ENCODE measurements at places on chromosomes 1 and 21.

DNA sequence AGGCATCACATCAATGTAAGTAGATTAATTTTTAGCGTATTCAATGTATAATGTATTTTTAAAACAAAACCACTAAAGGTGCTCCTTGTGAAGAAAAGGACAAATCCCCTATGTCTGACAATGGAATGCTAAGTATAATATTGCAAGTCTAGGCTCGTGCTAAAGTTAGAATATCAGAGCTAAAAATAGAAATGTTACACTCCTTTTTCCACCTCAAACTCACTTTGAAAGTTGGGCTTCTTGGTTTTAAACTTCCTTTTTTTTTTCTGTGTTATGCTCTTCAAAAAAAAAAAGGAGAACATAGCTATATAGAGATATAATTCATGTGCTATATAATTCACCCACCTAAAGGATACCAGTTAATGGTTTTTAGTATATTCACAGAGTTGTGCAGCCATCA, 3.6 kb upstream of the SERBP1 start:
- DNase-seq: no peak

DNA sequence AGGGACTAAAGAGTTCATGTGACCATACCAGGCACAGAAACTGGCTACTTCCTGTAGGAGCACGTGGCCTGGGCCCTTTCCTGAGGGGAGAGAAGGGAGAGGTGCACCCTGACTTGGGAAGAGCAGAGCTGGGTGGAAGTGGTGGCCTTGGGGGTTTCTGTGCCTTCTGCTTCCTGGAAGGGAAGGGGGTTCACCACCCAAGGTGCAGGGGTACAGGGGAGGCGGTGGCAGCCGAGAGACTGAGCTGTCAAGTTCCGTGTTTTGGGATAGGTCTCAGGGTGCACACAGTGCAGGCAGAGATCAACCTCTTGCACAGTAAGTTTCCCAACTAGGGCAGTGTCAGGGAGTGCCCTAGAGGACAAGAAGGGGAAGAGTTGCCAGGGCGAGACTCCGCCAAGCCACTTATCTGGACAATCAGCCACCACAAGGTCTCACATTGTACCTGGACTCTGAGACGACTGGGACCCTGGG, 10.1 kb downstream of the HECTD3 start:
- no peak for DNase-seq

GRCh38 chr1:186617926-186618325, 62.3 kb downstream of the PTGS2 start:
- DNase-seq: no peak

GRCh38 chr1:160011781-160012180, 20.0 kb downstream of the PIGM start:
- DNase-seq: no peak

- DNase-seq: no peak
Measured at GRCh38 chr1:168261390-168261789, 19.3 kb upstream of the TBX19 start.

GRCh38 chr1:168092566-168093355, 44.0 kb downstream of the GPR161 start:
- DNase-seq: no peak

GRCh38 chr1:62528015-62528414, 69.3 kb upstream of the ANGPTL3 start:
- no peak for DNase-seq

GRCh38 chr1:179297105-179297378, 3.4 kb downstream of the SOAT1 start:
- no peak for DNase-seq

DNA sequence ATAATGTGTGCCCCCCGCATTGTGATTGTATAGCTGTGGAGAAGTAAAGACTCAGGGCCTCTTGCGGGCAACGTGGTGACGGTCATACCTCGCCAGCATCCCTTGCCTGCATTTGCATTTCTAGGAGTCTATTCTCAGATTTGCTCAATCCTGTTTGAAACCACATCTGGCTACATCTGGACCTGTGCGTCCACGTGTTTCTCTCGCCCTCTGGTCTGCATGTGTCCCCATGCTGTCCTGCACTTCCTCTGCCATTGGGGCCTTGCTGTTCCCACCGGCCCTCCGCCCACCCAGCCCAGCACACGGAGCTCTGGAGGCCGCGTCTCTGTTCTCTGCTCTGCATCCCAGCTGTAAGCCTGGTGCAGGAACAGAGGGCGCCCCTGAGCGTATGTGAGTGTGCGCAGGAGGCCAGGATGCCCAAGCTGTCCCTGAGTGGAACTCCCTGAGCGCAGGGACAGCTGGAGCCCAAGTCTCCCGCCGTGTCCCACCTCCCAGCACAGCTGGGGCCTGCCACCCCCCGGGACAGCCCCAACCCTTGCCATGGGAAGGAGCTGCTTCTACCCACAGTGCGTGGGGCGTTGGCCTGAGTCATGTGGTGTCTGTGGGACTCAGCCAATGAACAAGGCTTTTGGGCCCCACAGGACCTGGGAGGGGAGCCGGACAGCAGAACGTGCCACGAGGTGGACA, 1.6 kb downstream of the KRTAP10-2 start:
- no peak for DNase-seq

GRCh38 chr1:9442278-9442846, 96.9 kb upstream of the SLC25A33 start:
- no peak for DNase-seq

DNA sequence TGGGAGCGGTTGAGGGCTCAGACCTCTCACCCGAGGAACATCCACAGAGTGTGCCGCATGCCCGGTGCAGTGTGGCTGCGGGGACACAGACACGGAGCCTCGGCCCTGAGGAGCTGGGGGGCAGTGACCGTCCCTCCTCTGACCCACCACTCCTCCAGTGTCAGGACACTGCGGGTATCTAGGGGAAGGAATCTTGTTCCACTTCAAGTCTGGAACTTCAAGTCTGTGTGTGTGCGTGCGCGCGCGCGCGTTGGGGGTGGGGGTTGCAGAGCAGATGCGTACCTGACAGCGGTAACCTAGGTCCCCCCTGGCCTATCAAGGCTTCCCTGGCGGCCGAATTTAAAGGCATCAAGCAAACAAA, 17.3 kb downstream of the PCSK9 start:
- no peak for DNase-seq

- no peak for DNase-seq
Measured at GRCh38 chr1:167090314-167090942, at the start of gene GPA33. TSS of gene GPA33 (minus strand) at chr1:167090377. CDS start at chr1:167090287, 90 bp downstream.

DNA sequence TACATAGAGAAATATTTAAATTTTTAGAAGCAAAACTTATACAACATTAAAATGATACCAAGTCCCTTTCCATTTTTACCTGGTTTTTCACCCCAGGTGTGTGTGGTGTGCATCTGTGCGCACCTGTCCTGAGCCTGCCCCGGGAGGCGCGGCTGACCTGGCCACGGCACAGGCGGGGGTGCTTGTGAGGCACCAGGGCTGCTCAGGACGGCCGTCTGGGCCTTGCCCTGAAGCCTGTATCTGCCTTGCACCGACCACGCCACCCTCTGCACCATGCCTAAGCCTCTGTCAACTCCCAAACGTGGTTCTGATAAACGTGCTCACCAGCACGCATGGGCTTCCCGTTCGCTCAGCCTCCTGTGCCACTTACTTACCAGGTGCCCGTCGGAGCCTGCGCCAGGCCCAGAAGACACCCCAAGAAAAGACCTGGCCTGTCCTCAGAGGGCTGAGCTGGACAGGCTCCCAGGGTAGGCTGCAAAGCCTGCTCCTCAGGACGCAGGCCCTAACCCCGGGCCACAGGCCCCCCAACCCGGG, 20.9 kb downstream of the PANK4 start:
- no peak for DNase-seq

DNA sequence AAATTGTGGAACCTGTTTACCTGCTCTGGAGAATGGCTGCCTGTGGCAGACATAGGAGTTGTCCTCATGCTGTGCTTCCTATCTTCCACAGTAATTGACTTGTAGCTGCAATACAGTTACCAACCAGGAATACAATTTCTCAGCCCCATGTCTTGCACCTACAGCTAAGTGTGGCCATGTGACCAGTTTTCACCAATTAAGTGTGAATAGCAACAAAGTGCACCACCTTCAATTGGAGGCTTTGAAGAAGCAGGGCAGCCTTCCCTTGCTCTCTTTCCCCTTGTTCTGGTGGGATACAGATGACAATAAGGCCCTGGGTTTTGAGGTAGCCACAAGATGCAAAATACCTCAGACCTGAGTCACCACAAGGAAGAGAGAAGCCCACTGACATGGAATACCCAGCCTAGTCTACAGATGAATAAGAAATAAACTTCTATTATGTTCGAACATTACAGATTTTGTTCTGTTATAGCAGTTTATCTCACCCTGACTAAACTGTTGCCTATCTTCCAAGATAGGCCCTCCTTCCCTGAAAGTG, 70.2 kb upstream of the S1PR1 start:
- no peak for DNase-seq

DNA sequence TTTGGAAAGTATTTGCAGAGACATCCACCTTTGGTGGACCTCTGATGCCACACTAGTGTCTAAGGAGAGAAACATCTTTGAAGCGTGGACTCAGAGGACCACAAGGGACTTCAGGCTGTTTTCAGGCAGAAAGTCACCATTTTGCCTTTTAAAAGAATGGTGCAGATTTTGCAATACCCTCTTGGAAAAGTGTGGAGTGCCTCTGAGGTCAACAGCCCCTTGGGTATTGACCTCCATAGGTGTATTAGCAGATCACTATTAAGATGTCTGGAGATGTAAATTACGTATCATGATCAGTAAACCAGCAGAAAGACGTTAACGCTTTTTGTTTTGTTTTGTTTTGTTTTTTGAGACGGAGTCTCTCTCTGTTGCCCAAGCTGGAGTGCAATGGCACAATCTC, 87.0 kb downstream of the INTS7 start:
- DNase-seq: no peak

GRCh38 chr1:12078938-12079861, 16.1 kb downstream of the TNFRSF8 start:
- no peak for DNase-seq

DNA sequence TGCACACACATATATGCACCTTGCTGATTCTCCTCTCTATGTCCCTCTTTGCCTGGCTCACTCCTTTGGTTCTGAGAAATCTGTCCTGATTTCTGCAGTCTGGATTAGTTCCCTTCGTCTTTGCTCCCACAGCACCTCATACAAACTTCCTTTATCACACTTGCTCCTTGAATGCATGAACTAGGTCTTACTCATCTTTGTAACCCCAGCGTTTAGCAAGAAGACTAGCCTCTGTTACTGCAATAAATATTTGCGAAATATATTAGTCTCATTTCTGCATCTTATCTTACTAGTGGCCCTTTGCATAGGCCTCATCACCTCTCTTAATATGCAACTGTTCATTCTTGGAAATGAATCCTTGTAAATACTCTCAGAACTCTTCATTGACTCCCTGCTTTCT, 11.4 kb downstream of the SMYD2 start:
- no peak for DNase-seq

GRCh38 chr1:94875794-94876193, 51.1 kb downstream of the CNN3 start:
- DNase-seq: no peak

- DNase-seq: no peak
Measured at GRCh38 chr21:27681038-27681437, 714.1 kb upstream of the ADAMTS5 start.

DNA sequence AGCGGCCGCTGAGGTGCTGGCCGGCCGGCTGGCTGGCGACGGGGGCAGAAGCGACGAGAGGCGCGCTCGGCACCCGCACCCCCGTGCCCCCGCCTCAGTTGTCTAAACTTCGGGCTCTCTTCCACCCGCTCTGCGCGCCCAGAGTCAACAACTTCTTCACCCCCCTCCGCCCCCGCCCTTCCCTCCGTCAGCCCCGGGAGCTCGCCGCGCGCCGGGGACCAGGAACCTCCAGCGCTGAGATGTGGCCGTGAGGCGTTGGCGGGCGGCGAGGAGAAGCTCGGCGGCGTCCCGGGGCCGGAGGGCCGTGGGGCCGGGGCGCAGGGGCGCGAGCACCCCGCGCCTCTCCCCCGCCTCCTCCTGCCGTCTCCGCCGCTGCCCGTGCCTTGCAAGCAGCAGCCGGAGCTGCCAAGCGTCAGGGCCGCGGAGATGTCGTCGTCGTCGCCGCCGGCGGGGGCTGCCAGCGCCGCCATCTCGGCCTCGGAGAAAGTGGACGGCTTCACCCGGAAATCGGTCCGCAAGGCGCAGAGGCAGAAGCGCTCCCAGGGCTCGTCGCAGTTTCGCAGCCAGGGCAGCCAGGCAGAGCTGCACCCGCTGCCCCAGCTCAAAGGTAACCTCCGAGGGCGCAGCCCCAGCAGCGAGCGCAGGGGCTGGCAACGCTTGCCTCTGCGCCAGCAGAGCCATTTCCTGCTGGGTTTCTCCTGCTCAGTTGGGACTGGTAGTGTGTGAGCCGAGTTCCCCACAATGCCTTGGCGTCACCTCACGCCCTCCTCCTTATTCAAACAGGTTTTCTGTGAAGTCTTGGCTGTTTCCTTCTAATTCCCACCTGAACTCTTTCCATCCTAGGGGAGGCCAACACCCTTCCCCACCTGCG, 710 bp downstream of the PPP2R5A start:
- DNase-seq: peak; percentile 28

GRCh38 chr1:216222288-216222687, 201.0 kb downstream of the USH2A start:
- DNase-seq: no peak

GRCh38 chr1:59072583-59072947, 224.3 kb upstream of the FGGY start:
- no peak for DNase-seq

- peak; percentile 51 for DNase-seq
Measured at GRCh38 chr1:53182111-53182593, 14.5 kb upstream of the CPT2 start.

GRCh38 chr21:42026082-42026435, 15.9 kb upstream of the ZBTB21 start:
- no peak for DNase-seq

GRCh38 chr1:166628259-166628658, 211.0 kb upstream of the POGK start:
- DNase-seq: no peak

- DNase-seq: no peak
Measured at GRCh38 chr1:54814126-54814498, 13.0 kb upstream of the TTC22 start.

Measured in thoracic aorta (tissue), 2 donors.